ENCODE measurements at places on chromosomes 3 and 15.

GRCh38 chr3:127351321-127351720, 63.5 kb upstream of the PRR20G start:
- no peak for DNase-seq

DNA sequence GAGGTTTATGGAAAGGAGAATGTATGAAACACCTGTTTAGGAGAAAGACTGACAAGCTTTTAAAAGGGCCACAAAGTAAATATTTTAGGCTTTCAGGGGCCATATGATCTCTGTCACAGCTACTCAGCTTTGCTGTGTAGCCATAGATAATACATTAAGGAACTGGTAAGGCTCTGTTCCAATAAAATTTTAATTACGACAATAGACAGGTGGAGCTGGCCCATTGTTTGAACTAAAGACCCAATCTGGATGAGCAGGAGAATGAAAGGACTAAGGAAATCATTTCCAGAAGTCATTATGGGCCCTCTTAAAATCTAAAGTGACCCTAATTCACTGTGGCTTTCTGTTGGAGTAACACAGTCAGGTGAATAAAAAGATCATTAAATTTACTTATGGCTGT, 48.5 kb upstream of the SLC12A8 start:
- no peak for DNase-seq

DNA sequence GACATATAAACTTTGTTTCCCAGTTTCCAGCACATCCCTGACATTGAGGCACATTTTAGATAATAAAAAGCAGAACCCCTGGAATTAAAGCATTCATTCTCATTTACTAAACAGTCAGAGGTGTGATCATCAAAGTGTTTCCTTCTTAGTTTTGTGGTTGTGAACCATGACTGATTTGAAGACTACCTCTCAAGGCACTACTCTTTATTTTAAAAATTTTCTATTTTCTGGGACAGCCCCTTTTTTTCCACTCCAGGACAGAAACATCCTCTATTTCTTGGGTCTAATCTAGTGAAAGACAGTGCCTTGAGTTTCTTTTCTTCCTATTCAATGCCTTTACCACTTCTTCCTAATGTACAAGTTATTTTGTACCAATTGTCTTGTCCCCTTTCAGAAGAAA, 5.2 kb downstream of the SST start:
- DNase-seq, result no peak

DNA sequence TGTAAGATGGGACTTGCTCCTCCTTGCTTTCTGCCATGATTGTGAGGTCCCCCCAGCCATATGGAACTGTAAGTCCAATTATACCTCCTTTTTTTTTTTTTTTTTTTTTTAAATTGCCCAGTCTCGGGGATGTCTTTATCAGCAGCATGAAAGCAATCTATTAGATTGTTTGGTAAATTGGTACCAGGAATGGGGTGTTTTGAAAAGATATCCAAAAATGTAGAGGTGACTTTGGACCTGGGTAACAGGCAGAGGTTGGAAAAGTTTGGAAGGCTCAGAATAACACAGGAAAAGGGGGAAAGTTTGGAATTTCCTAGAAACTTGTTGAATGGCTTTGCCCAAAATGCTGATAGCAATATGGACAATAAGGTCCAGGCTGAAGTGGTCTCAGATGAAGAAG, 545.8 kb upstream of the ALCAM start:
- DNase-seq, result no peak

GRCh38 chr3:50587373-50587772, 18.1 kb downstream of the HEMK1 start:
- no peak for DNase-seq

GRCh38 chr3:129184396-129184657, 631 bp upstream of the CNBP start:
- DNase-seq, result no peak

- DNase-seq, result no peak
Observed at GRCh38 chr3:76930712-76931111, 109.2 kb upstream of the ROBO2 start.
